ENCODE measurements at places on chromosomes 3 and 15. TPM values are rescaled to one million over a fixed set of nuclear protein-coding genes. Genes with fewer than 3 reads are reported as not detected.
A peak's percentile ranks its signal among the peaks of the same experiment; 100 is the strongest.

SKOR1 gene
- not detected for total RNA-seq

- DNase-seq: peak; percentile 62
Measured at GRCh38 chr3:101574388-101575112, 570 bp downstream of the PCNP start.

DNA sequence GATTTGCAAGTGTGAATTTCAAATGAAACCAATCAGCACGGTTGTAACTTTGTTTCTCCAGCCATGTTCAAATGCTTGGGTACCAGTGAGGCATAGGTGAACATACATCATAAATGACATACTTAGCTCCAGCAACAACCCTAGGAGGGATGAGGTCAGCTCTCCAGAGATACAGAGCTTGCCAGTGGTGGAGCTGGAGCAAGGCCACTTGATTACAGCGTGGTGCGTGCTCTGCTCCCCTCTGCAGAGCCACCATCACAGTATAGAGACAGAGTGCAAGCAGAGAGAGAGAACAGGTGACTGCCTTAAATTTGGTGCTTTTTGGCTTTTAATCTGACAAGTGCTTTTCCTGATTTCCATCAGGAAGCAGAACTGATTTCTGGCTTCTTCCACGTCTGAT is 275.1 kb downstream of the PDZRN3 start:
- no peak for DNase-seq

- no peak for DNase-seq
Measured at GRCh38 chr3:45753095-45753494, 43.2 kb downstream of the SLC6A20 start.
